ENCODE measurements at places on chromosomes 12 and 14.

GRCh38 chr12:120110550-120111501 is 5.7 kb downstream of the RAB35 start:
- no peak for DNase-seq

- no peak for DNase-seq
These were observed 26.5 kb upstream of the RPLP0 start for GRCh38 chr12:120227233-120228040.

DNA sequence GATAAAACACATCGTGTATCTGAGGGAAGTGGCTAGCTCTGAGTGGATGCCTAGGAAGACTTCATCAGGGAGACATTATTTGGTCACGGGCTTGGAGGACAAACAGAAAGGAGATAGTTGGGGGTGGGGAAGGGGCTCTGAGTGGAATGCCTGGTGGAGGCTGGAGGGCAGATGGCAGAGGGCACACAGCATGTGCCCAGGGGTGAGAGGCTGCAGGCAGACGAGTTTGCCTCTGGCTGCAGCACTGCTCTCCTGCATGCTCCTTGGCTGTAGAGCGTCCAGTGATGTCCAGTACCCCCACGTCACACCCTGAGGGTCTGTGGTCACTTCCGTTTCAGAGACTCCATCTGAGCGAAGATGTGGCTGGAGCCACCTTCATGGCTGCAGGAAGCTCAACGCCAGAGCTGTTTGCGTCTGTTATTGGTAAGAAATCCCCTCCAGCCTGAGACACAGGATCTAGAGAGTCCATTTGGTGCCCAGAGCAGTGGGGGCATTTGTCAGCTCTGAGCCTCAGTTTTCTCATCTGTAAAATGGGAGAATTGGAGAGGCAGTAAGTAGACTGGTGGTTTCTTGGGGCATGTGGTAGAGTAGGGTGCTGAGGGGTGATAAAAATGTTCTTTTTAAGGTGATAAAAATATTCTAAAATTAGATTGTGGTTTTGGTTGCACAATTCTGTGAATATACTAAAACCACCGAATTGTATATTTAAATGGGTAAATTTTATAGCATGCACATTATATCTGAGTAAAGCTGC is 71.7 kb upstream of the RIN3 start:
- no peak for DNase-seq

DNA sequence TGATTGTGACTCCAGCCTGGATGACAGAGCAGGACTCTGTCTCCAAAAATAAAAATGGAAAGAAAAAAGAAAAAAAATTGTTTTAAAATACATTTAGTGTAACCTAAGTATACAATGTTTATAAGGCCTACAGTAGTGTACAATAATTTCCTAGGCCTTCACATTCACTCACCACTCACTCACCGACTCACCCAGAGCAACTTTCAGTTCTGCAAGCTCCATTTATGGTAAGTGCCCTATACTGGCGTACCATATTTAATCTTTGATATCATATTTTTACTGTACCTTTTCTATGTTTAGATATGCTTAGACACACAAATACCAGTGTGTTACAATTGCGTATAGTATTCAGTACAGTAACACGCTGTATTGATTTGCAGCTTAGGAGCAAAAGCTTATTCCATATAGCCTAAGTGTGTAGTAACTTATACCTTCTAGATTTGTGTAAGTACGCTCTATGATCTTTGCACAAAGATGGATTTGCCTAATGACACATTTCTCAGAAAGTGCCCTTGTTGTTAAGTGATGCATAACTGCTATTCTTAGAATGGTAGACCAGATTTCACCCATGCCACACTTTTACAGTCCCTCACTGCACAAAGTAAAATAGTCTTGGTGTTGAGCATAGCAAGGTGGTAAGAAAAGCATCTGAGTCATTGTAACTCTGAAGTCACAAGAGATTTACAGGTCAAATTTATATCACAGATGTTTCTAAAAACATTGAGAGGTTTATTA is 151.9 kb downstream of the LRRK2 start:
- DNase-seq = no peak

- DNase-seq = no peak
These were observed 3.3 kb downstream of the OR10AD1 start for GRCh38 chr12:48199774-48200221.

DNA sequence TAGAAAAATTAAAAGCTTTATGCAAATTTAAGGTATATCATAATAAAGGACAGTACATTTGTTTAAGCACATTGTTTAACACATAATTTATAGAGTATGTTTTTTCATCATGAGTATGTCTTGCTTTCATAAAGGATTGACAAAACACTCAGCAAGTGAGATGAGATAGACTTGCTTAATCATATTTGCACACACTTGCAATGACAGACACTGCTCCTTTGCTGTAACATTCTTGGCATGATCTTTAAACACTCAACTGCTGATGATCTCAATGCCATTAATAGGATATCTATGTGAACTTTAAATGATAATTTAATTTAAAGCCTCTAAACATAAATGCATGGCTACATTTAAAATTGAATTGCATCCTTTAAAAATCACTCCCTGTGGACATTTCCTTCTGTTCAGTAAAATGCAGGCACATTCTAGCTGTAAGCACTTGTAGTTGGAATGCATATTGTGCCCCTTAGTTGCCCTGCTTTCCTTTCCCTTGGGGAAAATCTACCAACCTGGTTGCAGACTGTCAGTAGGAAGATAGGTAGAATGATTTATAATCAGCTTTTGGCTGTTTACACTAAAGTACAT is 979.0 kb downstream of the TMTC2 start:
- no peak for DNase-seq

- no peak for DNase-seq
These were observed 142.7 kb downstream of the KIF26A start for GRCh38 chr14:104280902-104281767.

GRCh38 chr12:56880125-56880992 is 53.8 kb downstream of the SDR9C7 start:
- no peak for DNase-seq

DNA sequence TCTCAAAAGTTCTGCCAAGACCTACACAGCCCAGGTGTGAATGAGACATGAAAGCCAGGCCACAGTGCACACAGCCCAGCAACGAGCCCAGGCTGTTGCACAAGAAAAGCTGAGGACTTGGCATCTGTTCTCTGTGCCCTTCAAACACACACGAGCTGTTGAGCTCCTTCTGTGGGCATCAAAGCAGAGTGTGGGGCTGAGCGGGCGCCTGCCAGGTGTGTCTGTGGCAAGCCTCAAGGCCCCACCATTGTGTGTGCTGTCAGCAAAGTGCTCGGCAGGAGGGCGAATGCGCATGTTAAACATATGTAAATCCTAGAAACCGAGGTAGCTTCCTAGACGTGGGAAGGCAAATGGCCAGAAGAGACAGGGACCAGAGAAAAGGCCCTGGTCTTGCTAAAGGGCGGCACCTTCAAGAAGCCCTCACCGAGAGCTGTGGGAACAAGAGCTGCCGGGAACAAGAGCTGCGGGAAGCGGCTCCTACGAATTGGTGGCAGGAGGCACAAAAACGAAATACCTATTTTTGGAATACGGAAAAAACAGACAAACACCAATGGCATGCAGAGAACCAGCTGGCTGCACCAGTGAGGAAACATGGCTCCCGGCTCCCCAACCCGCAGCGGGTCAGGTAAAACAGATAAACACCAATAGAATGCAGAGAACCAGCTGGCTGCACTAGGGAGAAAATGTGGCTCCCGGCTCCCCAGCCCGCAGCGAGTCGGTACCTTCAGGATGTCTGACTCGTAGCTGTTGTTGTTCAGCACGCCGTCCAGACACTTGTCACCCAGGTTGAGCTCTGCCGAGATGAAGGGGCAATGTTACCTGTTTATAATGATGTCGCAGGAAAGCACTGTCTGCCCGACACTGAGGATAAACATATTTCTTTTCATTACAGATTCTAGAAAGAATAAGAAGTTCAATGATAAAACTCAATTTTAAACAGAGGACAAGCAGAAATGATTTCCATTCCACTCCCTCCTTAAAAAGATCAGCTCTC is 19.0 kb upstream of the GOLGA3 start:
- DNase-seq = no peak

GRCh38 chr12:31749024-31749704 is 20.3 kb upstream of the AMN1 start:
- no peak for DNase-seq

- no peak for DNase-seq
These were observed 54.1 kb upstream of the NUAK1 start for GRCh38 chr12:106192659-106193393.

- no peak for DNase-seq
These were observed 147.6 kb downstream of the PAH start for GRCh38 chr12:102769323-102769916.

DNA sequence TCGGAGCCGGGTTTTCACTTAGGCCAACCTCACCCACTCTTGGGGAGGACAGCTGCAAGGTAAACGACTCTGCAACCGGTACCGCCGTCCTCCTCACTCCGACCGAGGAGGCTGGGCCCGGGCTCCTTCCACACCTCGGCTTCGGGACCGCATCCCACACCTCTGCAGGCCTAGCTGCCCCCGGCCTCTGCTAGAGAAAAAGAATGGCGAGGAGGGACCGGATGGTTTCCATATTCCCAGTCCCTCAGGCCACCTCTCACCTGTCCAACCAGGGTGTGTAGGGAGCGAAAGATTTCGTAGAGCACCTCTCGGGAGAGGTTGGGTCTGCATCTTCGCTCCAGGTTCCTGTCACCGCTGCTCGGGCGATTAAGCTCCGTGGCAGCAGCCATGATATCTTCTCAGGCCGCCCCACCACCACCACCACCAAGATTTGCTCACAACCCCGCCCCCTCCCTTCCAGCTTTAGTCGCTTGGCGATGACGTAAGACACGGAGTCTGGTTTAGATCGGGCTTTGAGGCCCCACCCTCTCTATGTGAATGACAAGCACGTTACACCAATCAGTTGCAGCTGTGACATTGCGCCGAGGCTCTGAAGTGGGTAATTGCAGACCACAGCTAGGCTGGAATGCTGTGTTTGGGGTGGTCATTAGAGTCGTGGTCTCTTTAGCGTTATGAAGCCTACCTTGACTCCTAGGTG is at the start of gene MBIP:
Gene MBIP (minus strand): TSS at position 438 of the 697 bp plus-strand sequence. CDS start 49 bp downstream, at position 389.
- peak; percentile 67 for DNase-seq
